ENCODE measurements at places on chromosomes 7 and 10.

GRCh38 chr7:143882020-143882603 is 19.9 kb downstream of the TCAF1 start:
- DNase-seq, result peak; percentile 43

DNA sequence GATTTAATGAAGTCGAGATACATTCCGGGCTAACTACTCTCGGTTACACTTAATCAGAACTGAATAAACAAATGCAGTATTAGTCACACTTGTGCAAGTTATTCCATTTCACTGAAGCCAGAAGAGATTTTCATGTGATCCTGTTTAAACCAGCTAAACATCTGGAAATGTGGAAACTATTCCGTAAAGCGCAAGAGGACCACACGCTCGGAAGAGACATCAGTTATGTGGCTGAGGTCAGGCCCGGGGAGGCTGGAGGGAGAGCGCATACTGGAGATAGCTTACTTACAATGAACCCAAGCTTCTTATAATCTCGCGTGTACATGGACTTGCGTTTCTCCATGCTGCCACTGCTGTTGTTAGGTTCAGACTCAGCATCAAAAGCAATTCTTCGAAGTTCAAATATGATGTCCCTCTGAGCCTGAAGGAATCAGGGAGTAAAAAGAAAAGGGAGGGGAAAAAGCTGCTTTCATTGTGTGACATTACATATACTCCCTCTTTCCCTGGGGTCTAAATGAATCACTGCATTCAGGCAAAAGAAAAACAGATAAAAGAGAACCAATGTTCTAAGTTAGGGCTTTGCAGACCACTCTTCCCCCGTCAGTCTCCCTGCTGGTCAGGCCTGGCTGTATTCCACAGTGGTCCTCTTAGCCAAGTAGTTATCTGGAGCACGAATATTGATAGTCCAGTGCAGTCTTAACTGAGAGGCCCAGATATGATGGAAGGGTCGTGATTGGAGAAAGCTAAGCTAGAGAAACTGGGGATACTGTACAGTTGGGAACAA is 237.4 kb downstream of the ELMO1 start:
- DNase-seq, result peak; percentile 88

DNA sequence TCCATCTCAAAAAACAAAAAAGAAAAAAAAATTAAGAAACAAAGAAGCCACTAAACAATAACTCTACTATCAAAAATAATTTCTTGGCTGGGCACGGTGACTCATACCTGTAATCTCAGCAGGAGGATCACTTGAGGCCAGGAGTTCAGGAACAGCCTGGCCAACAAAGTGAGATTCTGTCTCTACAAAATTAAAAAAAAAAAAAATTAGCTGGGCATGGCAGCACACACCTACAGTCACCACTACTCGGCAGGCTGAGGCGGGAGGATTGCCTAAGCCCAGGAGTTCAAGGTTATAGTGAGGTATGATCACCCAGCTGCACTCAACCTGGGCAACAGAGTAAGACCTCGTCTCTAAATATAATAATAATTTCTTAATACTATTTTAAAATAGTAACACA is 69.0 kb downstream of the PARD3 start:
- DNase-seq, result no peak

DNA sequence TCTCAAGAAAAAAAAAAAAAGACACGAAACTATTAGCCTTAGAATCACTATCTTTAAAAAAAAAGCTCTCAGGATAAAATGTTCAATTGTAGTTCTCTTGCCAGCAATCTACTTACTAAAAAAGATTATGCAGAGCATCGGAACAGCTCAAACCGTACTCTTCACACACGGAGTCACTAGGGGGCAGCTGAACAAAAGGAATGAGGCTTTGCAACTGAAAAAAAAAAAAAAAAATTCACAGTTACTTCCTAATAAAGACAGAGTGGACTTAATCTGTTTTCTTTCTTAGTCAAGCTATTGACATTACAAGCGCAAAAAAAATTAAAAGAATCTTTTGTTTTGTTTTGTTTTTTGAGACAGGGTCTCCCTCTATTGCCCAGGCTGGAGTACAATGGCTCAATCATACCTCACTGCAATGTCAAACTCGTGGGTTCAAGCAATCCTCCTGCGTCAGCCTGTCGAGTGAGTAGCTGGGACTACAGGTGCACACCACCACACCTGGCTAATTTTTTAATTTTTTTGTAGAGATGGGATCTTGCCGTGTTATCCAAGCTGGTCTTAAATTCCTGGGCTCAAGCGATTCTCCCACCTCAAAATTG is 11.5 kb downstream of the PMS2 start:
- DNase-seq, result peak; percentile 82

DNA sequence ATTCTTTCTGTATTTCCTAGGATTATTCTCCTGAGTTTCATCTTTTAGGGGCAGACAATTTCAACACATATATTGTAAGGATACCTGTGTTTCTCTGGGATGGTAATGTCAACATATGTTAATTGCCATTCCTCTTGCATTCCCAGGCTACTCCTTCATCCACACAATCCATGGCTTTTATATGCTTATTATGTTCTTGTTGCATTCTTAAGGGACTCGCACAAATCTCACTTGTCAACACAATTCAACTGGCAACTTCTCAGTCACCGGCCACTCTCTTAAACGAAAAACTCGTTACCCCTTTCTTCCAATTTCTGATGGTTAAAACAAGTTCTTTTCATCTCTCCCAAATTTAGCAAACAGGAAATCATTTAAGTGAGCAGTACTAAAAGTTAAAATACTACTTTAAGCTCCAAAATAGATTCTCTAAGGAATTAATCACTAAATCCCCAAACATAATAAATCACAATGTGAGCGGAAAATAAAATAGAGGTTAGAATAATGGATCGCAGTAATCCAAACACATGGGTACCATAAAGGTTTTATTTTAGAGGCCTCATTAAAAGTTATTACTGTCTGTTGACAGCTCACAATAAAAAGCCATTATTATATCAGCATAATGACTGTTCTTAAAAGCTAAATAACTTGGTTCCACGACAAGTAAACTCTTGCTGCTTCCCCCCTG is 223.2 kb downstream of the ELMO1 start:
- DNase-seq, result no peak

DNA sequence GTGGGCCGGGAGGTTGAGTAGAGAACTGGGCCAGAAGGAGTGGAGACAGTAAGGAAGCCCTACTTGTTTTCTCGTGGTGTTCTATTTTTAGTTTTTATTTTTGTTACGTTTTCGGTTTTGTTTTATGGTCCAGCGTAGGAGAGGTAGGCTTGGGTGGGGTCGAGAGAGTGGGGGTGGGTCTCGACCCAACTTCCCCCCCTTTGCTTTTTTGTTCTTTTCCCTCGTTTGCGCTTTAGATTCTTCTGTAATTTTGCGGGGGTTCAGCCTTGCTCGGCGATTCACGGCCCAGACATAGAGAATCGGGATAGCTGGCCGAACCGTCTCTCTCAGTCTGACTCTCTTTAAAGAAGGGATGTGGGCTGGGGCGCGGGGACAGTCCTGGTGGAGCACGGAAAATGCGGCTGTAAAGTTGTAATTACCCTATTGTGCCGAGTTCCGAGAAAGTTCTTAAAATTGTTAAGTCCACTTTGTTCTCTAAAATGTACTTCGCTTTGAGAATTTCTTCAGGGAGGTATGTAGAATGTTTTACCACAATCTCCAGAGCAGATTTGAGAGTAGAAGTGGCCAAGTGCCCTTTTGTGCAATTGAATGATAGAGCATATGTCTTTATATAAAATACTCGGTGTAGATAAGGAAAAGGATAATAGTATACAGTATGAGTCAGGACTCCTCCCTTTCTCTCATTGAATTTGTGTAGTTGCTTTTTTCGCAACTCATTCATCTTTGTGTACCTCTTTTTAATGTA is 816 bp downstream of the DMTF1 start:
- peak; percentile 22 for DNase-seq

DNA sequence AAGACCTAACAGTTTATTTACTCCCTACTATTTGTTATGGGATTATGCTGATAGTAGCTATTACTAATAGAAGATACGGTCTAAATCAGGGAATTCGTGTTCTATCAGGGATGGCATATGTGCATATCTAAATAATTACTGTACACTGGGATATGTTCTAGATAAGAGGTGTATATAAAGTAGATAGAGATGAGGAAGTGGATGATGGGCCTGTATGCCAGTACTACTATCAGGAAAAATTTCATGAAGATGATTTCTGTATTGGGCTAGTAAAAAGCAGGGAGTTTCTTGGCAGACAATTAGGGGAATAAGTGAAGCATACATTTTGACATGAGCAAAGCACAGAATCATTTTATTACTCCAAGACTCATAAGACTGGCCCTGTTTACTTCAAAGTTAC is 26.2 kb downstream of the PTPN12 start:
- DNase-seq, result no peak

DNA sequence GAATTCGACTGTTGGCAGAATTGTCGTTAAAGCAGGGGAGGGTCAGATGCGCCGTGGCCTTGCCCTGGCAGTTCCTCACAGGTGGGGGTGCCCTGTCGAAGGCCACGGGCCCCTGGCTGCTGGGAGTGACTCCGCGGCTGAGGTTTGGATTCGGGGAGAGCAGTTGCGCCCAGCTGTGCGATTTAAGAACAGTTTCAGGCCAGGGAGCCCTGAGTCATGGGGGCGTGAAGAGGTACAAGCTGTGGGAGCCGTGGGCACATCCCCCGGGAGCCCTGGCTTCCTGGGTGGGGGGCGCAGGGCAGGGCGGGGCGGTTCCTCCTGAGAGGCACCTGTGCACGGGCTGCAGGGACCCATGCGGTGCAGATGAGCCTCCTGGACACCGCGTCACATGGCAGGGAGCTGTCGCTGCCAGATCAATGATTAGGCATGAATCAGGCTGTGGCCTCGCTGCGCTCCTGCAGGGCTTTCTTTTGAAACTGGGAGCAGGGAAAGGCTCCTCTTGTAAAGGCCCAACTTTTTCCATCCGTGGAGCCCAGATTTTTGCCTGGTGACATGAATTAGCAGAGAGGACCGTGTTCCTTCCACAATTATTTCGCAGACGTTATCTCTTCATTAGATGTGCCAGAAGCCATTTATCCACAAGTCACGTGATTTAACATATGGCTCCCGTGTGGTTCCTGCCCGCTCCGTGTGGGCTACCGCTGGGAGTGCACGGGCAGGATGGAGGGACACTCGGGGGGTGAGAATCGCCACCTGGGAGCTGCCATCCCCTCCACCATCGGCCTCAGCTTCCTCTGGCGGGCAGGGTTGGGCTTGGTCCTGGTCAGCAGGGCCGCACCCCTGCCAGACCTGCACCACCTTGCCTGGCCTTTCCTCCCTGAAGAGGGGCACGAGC is 918 bp downstream of the PWWP2B start:
- peak; percentile 67 for DNase-seq

DNA sequence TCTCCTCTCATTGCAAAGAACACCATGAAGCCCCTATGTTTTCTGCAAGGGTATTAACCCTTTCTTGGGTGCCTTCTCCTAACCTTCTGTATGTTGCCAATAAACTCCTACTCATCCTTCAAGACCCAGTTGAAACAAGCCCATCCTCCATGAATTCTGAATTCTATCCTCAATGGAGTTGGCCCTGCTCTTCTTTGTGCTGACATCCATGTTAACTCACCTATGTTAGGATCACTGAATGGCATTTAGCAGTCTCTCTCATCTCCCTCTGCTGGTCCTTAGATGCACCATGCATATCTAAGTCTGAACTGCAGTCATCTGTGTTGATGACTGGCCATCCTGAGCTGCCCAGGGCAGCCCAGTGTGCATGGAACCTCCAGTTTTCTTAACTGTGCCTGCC is 129.8 kb downstream of the BUB3 start:
- DNase-seq, result no peak

GRCh38 chr10:8298896-8299570 is 244.5 kb downstream of the GATA3 start:
- no peak for DNase-seq

GRCh38 chr7:110187877-110188554 is 902.9 kb upstream of the LRRN3 start:
- DNase-seq, result no peak

DNA sequence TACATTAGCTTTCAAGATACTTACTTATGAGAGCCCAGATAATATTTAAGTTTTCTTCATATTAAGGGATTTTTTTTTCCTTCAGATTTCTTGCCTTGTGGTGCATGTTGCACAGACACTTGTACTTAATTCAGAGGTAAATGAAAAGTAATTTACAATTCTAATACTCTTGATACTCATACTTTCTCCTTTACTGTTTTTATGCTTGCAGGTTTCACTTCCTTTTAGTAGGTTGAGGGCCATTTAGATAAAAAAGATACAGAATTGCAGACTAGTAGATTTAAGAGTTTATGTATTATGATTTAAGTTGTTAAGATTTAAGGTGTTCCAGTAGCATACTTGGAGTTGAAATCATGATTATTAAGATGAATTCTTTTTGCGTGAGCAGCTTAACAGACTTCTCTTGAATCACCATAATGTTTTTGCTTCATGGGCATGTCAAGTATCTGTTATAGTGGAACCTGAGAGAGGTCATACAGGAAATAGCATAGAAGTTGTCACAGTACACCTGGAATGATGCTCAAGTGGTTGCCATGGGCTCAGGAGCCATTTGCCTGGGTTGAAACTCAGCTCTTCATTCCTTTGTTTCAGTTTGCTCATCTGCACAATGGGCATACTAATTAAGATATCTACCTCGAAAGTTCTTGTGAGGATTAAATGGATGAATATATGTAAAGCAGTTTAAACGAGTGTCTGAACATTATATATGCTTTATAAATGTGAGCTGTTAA is 174.8 kb upstream of the PRPS1L1 start:
- DNase-seq, result no peak

GRCh38 chr7:132102942-132103341 is 473.3 kb downstream of the PLXNA4 start:
- DNase-seq, result no peak

DNA sequence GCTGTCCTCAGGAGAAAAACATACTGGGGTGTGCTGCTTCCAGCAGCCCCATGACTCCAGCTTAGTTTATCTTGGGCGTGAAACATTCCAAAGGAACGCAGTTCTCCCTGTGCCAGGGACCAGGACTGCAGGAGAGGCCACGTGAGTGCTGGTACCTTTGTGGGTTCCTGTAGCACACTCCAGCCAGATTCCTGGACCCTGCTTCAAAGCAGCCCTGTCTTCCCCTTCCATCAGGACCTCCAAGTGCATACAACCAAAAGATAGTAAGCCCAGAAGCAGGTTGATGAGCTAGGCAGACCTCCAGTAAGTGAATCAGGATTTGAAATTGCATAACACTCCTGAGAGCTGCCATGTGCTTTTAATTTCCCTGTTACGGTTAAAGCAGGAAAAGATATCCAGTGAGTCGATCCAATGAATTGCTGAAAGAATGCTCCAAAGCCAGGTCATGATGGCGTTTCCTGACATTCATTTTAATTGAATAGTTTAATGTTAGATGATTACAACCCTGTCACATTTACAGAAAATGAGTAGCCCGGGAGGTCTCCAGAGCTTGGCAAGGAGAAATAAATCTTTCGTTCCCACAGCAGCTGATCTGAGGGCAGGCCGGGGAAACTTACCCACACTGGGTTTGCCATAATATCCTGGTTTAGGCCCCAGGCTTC is 38.9 kb upstream of the CPXM2 start:
- DNase-seq, result peak; percentile 32
